Stimulated activated CD8-positive, alpha-beta memory T cell treated with anti-CD3 and anti-CD28 coated beads, Interleukin-7, amount 100 ng/mL, for 1 hour (primary cell): ENCODE measurements at places on chromosomes 5 and 9.
A peak's percentile ranks its signal among the peaks of the same experiment; 100 is the strongest.

- no peak for DNase-seq
Measured at GRCh38 chr9:113461943-113462342, 1.6 kb upstream of the RGS3 start.

- no peak for DNase-seq
Measured at GRCh38 chr9:99681113-99681512, 140.6 kb upstream of the NR4A3 start.

DNA sequence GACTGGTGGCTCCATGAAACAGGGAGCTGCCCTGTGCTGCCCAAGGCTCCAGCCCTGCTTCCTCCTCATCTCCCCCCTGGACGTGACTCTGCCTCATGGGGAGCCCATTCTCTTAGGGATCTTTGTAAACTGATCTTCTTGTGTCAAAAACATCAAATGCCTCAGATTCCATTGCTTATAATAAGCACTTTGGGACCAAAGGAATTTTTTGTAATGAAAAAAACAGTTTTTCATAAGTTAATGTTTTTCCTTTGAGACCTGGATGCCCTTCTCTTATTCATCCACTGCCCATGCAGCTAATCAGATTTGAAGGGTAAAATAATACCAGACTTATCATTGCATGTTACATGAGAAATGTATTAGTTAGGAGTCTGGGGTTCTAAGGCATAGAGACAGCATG lies 41.7 kb downstream of the PALM2AKAP2 start:
- no peak for DNase-seq

DNA sequence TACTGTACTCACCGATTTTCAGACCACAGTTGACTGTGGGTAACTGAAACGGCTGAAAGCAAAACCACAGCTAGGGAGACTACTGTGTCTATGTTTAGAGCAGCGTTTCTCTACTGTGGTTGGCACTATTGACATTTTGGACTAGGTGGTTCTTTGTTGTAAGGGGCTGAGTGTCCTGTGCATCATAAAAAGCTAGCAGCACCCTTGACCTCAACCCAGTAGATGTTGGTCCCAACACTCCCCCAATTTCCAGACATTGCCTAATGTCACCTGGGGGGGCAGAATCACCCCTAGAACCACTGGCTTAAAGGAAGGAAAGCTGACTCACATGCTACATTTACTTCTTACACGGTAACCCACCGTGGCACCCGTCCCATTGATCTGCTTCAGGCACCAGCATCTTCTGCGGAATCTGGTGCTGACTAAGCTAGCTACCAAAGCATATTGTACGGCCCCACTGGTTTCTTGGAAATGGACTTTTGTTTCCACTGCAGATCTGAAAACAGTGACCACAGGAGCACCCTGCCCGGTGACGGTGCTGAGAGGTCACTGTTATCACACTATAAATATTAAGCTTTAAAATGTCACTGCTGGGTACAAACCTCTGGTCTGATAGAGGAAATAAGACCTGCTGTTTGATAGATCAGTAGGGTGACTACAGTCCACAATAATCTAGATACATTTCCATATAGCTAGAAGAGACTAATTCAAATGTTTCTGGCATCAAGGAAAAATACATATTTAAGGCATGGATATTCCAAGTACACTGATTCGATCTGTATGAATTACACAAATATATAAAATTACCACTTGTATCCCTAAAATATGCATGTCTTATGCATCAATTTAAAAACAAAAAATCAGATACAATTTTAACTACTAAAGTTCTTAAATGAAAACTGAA lies 151.4 kb downstream of the HSD17B3 start:
- peak; percentile 18 for DNase-seq

GRCh38 chr5:26023361-26023760 lies 1015.0 kb downstream of the CDH9 start:
- no peak for DNase-seq

GRCh38 chr9:105639936-105640335 lies 22.3 kb upstream of the TAL2 start:
- no peak for DNase-seq

GRCh38 chr5:79273341-79273740 lies 37.4 kb downstream of the JMY start:
- no peak for DNase-seq

- DNase-seq = no peak
Measured at GRCh38 chr5:117594166-117594565, 1019.5 kb upstream of the SEMA6A start.

DNA sequence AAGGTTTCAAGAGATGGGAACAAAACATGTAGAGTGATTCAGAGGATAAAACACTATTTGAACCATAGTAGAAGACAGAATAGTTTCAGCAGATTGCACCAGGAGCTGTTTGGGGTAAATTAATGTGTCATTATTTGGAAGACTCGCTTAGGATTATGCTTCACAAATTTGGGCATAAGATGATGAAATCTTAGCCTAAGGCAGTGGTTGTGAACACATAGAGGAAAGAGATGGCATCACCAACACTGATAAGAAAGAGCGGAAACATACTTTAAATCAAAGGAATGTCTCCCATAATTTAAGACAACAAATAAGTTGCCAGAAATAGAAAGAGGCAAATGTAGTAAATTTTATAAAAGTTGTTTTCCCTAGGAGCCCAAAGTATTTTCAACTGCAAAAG lies 66.1 kb upstream of the TBCA start:
- DNase-seq = no peak

GRCh38 chr9:87850391-87850790 lies 32.3 kb upstream of the SPATA31E1 start:
- DNase-seq = no peak

GRCh38 chr9:126419475-126419874 lies 92.8 kb downstream of the MVB12B start:
- DNase-seq = no peak

DNA sequence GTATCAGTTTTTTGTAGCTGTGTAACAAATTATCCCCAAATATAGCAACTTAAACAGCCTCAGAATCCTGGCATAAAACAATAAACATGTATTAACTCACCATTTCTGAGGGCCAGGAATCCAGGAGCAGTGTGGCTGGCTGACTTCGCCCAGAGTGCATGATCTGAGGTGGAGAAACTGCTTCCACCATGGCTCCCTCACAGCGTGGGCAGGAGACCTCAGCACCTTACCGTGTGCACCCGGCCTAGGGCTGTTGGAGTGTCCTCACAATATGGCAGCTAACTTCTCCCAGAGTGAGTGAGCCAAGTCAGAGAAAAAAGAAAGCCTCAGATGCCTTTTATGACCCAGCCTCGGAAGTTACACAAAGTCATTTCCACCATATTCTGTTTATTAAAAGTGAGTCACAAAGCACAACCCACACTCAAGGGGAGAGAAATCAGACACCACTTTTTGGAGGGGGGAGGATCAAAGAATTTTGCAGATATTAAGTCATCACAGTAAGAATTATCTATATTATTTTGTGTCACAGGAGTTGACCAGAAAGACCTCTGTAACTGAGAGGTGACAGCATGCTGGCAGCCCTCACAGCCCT lies 59.6 kb downstream of the TSTD2 start:
- DNase-seq = no peak

DNA sequence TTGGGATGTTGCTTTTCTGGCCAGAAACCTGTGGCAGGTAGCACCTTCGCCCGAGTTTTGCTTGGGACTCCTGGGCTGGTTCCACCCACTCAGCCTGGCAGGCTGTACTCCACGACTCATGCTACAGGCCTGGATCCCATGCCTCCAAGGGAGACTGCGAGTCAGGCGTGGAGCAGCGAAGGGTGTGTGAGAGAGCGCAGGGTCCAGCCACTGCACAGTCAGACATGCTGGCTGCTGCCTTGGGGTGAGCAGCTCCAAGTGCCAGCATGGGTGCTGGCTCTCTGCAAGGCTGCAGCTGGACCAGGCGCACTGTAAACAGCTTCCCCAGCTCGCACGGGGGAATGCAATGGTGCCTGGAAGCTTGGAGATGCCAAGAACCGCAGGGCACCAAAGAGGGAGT lies 249.6 kb upstream of the EDIL3 start:
- DNase-seq = no peak

GRCh38 chr9:129166623-129167557 lies 11.2 kb downstream of the IER5L start:
- no peak for DNase-seq

DNA sequence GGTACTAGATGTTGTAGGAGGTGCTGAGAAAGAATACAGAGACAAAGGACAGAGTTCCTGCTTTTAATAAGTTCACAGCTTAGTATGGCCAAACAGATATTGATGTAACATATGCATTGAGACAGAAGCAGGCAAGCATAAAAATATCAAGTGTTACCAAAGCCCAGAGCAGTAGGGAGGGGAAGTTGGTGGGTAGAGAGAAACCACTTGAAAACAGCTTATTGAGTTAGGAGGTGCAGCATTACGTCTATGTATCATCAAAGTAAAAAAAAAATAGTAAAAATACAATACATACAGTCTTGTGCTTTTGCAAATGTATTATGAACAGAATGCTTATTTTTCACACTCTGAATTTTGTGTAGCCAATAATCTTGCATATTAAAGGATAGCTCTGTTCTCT lies 441.8 kb upstream of the SGCD start:
- no peak for DNase-seq

- DNase-seq = no peak
Measured at GRCh38 chr5:178730940-178731265, 444 bp upstream of the ZNF354A start.

GRCh38 chr5:180080486-180081280 lies 9.1 kb upstream of the RNF130 start:
- DNase-seq = no peak

- no peak for DNase-seq
Measured at GRCh38 chr5:37520811-37521210, 141.7 kb downstream of the WDR70 start.

- no peak for DNase-seq
Measured at GRCh38 chr5:142716963-142717362, 31.1 kb upstream of the FGF1 start.

GRCh38 chr5:106020894-106021293 lies 1649.8 kb downstream of the EFNA5 start:
- DNase-seq = no peak

- no peak for DNase-seq
Measured at GRCh38 chr5:124660229-124661093, 86.0 kb downstream of the ZNF608 start.
